ENCODE measurements at places on chromosomes 6 and 20. TPM values are rescaled to one million over a fixed set of nuclear protein-coding genes. Genes with fewer than 3 reads are reported as not detected.

- DNase-seq: no peak
These were observed 77.9 kb downstream of the PHF20 start for GRCh38 chr20:35849706-35850105.

DNA sequence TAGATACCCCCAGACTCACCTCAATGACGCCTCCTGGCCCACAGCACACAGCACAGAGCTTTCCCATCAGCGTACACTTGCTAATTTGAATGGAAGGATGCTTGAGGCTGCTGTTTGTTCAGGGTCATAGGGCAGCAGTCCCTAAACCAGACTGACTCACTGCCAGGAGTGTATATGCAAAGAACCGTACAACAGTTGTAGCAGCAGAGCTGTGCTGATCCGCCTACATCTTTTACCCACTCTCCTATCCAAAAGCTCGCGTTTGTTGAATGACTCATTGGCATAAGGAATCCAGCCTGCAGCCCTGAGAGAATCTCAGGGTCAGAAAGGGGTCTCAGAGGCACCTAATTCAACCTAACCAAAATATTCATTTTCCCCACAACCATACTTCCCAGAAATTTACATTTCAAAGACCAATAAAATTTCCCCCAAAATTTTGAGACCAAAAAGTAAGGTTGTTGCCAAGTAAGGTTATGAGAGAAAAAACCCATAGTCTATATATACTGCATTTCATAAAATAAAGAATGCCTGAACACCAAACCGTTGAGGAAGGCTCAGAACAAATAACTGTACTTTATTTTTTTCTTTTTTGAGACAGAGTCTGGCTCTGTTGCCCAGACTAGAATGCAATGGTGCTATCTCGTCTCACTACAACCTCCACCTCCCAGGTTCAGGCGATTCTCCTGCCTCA lies 35.3 kb upstream of the CCND3 start:
- no peak for DNase-seq

PSMB8 gene
- total RNA-seq: 17.6 TPM

- DNase-seq: no peak
These were observed 97.4 kb upstream of the ELOVL5 start for GRCh38 chr6:53446151-53446550.

KCNK15 gene
- total RNA-seq: 0.39 TPM

DNA sequence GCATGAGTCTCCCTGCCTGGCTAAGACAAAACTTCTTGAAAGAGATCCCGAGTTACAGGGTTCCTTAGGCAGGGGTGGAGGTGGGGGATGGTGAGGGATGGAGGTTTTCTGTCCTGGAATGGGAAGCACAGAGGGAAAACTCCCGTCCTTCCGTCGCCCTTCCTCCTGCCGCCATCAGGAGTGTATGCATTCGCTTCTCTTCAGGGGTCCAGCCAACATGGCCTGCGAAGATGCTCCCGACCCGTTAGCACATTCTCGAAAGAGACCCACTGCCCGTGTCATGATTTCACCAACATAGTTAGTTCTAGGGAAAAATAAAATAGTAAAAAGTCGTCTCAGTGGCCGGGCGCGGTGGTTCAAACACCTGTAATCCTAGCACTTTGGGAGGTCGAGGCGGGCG lies 37.1 kb downstream of the KIF25 start:
- no peak for DNase-seq

GRCh38 chr20:57159193-57159851 lies 107.1 kb downstream of the BMP7 start:
- no peak for DNase-seq

PNPLA1 gene
- not detected for total RNA-seq

GRCh38 chr6:20873425-20874190 lies 339.4 kb downstream of the CDKAL1 start:
- peak; percentile 50 for DNase-seq

BMP7 gene
- total RNA-seq: 17.7 TPM

ISM1 gene
- 0.24 TPM for total RNA-seq

LAMA2 gene
- 3.7 TPM for total RNA-seq

SNAP25 gene
- total RNA-seq: 0.13 TPM

SPATS1 gene
- not detected for total RNA-seq

DNA sequence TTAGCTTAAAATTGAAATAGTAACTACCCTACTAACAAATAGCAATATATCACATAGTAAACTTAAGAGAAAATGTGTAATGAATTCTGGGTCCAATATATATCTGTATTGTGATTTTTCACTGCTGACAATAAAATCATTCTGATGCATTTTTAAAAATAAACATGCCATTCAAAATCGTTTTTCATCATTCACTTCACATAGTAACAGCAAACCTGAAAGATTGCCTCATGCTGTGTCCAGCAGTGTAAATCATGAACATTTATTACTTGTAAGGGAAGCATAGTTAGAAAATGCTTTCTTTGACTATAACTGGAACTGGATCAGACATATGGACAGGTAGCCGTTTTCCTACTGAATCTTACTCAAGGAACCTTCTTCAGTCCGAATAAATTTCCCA lies 446.1 kb downstream of the UTRN start:
- DNase-seq: no peak

DNA sequence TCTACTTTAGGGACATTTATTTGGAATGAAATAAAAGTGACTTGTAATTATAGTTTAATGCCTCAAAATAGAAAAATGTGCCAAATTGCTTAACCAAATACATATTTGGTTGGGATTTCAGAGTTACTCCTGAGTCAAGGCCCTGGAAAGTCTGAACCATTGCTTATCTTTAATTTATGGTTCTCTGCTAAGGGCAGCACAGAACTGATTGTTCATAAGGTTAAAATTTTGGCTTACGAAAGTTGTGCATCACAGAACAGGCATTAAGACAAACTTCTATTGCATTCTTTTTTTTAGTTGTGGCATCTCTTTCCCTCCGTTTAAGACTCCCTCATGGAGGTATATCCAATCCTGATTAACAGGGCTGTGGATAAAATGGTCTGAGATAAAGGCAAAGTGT lies 92.2 kb upstream of the TENT5A start:
- no peak for DNase-seq

DNA sequence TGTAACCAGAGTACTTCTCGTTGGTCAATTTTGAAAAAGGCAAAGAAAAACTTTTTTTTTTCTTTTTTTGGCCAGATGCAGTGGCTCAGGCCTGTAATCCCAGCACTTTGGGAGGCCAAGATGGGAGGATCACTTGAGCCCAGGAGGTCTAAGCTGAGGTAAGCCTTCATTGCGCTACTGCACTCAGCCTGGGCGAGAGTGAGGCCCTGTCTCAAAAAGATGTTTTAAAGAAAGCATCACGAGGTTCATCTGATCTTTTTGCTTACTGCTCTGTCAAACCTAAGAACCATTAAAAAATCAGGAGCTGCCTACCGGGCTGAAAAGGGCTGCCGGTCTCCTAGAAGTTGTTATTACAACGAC lies 607 bp downstream of the LYRM2 start:
- no peak for DNase-seq

NUP153 gene
- 96.1 TPM for total RNA-seq

TMC2 gene
- not detected for total RNA-seq

DNA sequence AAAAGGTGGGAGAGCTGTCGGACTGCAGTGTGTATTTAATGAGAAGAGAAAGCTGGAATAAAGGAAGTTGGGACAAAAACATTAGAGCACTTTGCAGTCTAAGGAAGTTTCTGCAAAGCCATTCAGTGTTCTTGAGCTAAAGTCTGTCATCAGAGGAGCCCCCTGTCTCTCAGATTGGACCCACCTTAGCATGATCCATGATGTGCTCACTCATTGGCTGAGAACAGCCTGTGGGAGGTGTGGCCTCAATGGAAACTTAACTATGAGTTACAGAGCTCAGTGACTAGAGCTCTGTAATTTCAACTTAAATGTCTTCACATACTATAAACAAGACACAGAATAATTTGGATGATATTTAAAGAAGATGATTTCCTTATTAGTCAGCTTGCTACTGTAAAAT lies 437.0 kb downstream of the BTBD3 start:
- no peak for DNase-seq

DNA sequence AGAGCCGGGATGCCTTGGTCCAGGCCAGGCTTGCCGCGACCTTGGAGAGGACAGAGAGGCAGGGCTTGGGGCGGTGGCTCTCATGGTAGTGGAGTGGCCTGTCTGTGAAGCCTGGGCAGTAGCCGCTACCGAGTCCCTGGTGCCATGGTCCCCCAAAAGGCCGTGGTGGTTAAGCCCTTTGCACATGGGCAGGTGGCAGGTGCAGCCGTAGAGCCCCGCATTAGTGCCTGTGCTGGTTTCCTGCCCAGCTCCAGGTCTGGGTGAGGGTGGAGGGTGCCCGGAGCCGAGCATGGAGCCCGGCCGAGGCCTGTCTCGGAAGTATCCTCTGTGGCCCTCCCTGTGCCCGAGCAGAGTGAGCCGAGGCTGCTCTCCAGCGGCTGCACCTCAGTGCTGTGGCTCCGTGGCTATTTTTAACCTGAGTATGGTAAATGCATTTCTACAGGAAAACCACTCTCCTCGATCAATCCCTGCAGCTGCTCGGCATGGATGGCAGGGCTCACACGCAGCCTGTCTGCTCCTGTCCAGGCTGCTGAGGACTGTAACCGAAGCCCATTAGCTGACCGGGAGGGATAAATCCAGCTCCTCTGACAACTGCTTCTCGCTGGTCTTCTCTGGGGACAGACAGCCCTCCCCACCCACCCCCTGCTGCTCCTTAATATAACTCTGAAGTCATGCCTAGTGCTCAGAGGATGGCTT lies 36.3 kb upstream of the GATA5 start:
- DNase-seq: no peak

- no peak for DNase-seq
These were observed 10.2 kb upstream of the FOXC1 start for GRCh38 chr6:1599469-1599868.

GRCh38 chr6:124968401-124968800 lies 6.2 kb downstream of the RNF217 start:
- no peak for DNase-seq

DNA sequence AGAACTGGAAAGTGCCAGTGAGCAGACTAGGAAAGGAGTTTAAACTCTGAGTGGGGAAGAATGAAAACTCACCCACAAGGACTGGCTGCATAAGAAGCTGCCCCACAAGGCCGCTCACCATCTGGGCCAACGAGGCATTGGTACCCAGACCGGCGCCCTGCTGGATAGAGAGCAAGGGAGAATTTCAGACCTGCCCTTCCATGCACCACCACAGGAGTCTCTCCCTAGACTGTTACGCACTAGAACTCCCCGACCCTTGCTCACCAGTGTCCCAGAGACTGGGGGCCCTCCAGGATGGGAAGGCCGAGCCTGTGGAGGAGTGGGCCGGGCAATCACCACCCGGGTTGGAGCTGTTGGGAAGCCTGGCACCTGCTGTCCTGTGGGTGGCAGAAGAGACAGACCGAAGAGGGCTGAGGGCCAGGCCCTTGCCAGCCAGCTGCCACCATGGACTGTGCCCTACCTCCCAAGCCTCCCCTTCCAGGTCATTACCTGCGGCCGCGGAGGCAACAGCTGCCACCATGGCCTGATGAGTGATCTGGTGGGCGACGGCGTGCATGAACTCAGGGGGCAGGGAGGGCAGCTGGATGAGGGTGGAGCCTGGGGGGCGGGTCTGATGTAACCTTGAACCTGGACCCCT lies 8.5 kb downstream of the BAG6 start:
- no peak for DNase-seq

SLC2A4RG gene
- 37.9 TPM for total RNA-seq

- no peak for DNase-seq
These were observed 99.5 kb upstream of the ZFP64 start for GRCh38 chr20:52291109-52291508.

HRH3 gene
- 1.8 TPM for total RNA-seq

- DNase-seq: no peak
These were observed 215.3 kb upstream of the KCNQ5 start for GRCh38 chr6:72406517-72406916.

TMEM14B gene
- 107 TPM for total RNA-seq

CD164 gene
- 130 TPM for total RNA-seq

DNA sequence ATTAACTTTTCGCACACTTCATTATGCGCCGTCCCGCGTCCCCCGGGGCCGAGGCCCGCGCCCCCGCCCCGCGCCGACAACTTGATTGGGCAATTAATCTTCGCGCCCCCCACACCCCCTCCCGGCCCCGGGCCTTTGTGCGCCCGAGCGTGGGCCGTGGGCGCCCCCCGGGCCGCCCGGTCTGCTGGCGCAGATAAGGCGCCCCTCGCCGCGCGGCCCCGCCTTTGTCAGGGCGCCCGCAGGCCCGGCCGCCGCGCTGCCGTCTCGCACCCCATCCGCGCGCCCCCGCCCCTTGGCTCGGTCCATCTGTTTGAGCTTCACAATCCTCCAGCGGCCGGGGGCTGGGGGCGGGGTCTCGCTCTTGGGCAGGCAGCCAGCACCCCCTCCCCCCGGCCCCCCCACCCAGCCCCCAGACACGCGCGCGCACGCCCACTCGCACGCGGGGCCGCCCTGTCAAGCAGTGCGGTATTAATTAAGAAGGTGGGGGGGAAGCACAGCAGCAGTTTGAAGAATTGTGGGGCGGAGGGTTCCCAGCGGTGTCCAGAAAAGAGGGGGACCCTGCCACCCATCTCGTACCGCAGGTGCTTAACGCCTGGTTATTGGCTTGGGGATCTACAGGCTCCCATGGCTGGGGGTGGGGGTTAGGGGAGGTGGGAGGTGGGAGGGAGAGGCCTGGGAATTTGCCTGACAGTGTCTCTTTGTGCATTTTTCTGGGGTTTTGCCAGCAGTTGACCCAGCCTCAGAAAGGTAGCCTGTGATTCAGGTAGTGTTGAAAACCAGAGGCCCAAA lies 34.6 kb upstream of the SCRT2 start:
- peak; percentile 34 for DNase-seq

- no peak for DNase-seq
These were observed 630 bp downstream of the PPP2R5D start for GRCh38 chr6:42984924-42985475.

- no peak for DNase-seq
These were observed 15.3 kb downstream of the TTI1 start for GRCh38 chr20:38017959-38018358.

CRYBG1 gene
- total RNA-seq: 5.7 TPM

GRCh38 chr6:15768999-15769398 lies 106.2 kb upstream of the DTNBP1 start:
- DNase-seq: no peak

CRISP1 gene
- not detected for total RNA-seq

- no peak for DNase-seq
These were observed 137.4 kb downstream of the IPCEF1 start for GRCh38 chr6:154219250-154219649.

DNA sequence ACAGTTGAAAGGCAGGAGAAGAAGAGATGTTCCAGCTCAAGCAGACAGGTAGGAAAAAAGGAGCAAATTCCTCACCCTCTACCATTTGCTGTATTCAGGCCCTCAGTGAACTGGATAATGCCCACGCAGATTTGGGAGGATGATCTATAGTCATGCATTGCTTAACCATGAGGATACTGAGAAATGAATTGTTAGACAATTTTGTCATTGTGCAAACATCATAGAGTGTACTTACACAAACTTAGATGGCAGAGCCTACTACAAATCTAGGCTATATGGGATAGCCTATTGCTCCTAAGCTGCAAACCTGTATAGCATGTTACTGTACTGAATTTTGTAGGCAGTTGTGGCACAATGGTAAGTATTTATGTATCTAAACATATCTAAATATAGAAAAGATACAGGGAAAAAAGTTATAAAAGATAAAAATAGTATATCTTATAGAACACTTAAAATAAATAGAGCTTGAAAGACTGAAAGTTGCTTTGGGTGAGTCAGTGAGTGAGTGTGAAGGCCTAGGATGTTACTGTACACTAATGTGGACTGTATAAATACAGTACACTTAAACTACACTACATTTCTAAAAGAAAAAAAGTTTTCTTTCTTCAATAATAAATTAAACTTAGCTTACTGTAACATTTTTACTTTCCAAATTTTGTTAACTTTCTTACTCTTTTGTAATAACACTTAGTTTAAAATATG lies 672.3 kb downstream of the UTRN start:
- DNase-seq: no peak

GGTLC1 gene
- not detected for total RNA-seq

CALHM4 gene
- not detected for total RNA-seq

GRCh38 chr20:21125072-21125848 lies 622 bp upstream of the KIZ start:
- DNase-seq: no peak

SIRPB1 gene
- total RNA-seq: 1.0 TPM
